Activated CD4-positive, alpha-beta T cell treated with anti-CD3 and anti-CD28 coated beads, Interleukin-2, amount 50 U/mL, for 24 hours (primary cell): ENCODE measurements at places on chromosomes 2 and 18.
A peak's percentile ranks its signal among the peaks of the same experiment; 100 is the strongest.

GRCh38 chr18:74669136-74669798, 71.6 kb downstream of the ZNF407 start:
- DNase-seq, result no peak

GRCh38 chr2:201194097-201194496, 11.2 kb downstream of the CASP10 start:
- no peak for DNase-seq

DNA sequence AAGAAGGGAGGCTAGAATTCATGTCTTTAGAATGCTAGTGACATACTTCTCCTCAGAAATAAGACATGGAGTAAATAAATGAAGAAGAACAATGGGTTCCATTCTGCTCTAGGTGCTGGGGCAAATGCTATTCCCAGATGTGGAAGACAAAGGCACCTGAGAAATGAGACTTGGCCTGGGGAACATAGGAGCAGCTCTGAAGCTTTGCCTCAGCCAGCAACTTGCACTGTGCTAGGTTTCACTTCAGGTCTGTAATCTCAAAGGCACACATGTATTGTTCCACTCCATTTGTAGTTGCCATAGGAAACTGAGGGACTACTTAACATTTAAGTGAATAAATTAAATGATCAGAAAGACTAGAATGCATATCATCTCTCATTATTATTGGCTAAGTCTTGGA, 538.9 kb upstream of the REG3G start:
- DNase-seq, result no peak

DNA sequence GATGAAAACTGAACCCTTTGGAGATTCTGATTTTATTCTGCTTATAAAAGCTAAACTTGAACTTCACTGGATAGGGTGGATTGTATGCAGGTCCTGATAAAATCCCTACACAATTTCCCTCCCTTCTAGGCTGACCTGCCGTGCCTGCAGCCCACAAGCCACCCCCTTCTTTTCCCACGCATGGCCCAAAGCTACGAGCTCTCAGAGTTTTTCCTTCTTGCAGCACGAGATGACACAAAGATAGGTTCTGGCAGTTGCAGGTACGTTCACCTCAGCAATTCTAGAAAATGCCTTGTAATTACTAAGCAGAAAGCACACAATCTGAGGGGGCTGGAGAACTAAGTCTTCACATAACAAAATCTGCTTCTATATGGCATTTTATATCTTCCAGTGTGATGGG, 110.6 kb upstream of the ATP8B1 start:
- DNase-seq, result no peak

DNA sequence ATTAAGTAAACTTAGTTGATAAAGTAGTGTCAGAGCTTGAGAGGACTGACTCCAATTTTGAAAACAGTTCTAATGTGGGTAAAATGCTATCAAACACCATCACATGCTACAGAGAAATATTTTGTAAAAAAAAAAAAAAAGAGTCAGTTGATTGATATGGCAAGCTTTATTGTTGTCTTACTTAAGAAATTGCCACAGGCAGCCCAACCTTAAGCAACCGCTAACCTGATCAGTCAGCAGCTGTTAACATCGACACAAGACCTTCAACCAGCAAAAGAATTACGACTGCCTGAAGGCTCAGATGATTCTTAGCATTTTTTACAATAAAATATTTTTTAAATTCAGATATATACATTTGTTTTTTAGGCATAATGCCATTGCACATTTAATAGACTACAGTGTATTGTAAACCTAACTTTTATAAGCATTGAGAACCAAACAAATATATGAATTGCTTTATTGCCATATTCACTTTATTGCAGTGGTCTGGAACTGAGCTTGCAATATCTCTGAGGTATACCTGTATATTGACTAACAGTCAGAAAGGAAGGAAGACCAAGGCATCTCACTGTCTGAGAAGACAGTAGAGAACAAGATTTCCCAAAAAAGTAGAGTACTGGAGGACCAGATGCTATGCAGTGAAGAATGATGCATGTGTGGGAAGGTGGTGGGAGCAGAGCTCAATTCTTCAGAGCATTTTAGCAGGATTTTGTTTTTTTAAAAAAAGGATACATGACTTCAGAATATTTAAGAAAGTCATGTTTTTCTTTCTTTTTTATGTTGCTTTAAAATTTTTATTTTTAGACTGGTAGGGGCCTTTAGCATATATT, 973.8 kb upstream of the GYPC start:
- no peak for DNase-seq

DNA sequence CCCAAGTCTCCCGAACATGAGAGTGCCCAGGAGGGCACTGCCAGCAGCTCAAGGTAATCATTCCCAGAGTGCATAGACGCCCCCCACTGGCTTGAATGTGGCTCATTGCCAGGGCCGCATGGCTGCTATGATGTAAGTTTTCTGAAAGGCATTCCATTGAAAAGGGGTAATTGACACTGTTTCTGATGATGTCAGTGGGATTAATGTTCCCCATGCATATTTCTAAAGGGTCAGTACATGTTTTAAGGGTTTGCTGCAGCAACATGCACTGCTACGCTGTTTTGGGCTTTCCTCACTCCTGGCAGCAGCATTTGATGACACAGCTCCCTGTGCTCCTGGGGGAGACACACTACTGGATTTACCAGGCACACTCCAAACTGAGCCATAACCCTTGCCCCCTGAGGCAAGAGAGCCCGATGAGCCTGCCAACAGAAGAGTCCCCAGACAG, 36.7 kb downstream of the KIAA2012 start:
- DNase-seq, result no peak

- DNase-seq, result no peak
Measured at GRCh38 chr2:127574656-127575055, 39.2 kb downstream of the MYO7B start.

DNA sequence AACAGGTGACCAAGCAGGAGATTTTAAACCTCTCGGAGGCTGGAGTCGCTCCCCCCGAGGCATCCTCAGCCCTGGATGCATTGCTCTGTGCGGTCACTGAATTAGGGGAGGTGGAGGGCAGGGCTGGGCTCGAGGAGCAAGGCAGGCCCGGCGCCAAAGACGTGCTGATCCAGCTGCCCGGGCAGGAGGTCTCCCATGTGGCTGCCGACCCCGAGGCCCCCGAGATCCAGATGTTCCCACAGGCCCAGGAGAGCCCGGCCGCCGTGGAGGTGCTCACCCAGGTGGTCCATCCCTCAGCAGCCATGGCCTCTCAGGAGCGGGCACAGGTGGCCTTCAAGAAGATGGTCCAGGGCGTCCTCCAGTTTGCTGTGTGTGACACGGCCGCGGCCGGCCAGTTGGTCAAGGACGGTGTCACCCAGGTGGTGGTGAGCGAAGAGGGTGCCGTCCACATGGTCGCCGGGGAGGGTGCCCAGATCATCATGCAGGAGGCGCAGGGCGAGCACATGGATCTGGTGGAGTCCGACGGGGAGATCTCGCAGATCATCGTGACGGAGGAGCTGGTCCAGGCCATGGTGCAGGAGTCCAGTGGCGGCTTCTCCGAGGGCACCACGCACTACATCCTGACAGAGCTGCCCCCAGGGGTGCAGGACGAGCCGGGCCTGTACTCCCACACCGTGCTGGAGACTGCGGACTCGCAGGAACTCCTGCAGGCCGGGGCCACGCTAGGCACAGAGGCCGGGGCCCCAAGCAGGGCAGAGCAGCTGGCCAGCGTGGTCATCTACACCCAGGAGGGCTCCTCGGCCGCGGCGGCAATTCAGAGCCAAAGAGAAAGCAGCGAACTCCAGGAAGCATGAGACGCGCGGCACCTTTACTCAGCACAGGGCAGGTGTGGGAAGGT, 145.1 kb downstream of the PTGR3 start:
- no peak for DNase-seq

DNA sequence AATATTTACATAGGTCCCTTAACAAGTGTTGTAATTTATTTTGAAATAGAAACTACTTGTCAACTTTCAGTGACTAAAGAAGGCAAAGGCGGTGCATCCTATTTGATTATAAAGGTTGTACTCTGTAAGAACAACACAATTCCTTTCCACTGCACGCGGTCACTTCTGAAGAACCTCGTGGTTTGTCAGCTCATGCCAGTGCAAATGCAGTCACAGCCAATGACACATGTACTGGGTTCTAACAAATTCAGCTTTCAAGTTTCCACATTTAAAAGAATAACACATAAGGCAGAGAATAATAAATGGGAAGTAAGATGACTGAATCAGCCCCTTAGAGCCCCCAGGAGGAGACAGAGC, 39.7 kb downstream of the CYB5A start:
- no peak for DNase-seq

DNA sequence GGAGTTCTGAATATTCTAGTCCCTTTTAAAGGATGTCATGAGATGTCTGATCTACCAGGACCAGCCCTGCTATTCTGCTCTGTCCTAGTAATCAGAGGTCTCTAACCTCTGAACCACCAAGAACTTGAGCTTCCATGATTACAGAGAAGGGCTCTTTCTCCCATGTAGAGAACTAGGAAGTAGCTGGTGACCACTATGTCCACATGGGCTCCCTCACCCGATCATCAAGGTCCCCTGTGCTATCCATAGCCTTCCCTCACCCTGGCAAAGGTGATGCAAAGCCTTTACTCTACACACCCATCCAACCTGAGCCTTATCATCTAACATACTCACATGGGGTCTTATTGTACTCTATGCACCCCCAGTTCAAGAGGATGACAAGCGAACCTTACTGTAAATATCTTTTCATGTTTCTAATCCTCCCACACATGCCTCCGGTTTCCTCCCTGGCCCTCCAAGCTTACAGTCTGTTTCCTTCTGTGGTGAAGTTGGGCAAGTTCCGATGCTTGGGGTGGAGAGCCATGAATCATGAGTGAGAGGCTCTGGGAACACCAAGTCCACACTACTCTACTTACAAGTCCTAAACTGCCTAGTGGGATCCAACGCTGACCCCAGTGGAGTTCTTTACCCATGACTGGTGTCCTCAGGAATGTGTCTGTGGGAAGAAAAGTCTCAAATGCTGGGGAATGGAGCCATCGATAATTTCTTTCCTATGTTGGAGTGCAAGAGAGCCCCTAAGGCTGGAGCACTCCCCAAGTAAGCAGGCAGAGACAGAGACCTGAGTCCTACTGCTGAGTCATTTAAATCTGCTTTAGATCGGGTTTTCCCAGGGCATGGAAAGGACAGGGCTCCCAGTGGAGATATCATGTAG, 73.3 kb upstream of the KLF7 start:
- no peak for DNase-seq

- DNase-seq, result peak; percentile 71
Measured at GRCh38 chr2:144183727-144184126, 336.2 kb downstream of the ZEB2 start.

GRCh38 chr18:12768625-12769024, 65.8 kb downstream of the PSMG2 start:
- DNase-seq, result no peak

GRCh38 chr2:171531836-171532450, 9.7 kb downstream of the CYBRD1 start:
- DNase-seq, result no peak

GRCh38 chr18:66729442-66730239, 125.8 kb upstream of the CDH19 start:
- no peak for DNase-seq

DNA sequence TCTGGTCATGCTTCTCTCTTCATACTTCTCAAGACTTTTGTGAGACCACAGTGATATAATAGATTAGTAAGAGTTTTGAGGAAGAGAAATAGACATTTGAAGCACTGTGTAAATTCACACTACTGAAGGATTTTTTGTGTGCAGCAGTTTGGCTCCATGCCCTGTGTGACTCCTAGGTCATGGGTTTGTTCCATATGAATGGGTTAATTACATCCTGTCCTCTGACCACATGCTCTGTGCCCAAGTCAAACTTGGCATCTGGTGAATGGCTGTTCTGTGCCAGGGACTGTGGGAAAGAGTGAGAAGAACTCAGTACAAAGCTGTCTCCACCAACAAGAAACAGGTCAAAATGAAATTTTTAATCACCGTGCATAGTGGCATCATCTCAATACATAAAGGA, 304.0 kb downstream of the LNPK start:
- no peak for DNase-seq

DNA sequence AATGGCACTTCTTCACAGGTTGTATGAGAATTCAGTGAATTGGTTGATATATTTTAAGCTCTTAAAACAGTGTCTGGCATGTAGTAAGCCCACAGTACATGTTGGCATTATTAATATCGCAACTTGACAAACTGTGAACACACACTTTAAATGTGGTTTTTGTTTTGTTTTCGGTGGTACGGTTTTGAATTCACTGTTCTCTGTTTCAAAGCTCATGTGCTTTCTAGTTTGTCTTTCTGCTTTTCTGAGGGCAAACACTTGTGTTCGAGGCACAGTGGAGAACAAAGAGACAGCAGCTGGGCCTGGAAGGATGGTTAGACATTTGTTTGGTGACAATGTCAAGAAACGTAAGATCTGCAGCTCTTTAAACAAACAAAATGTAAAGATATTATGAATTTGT, 276.5 kb upstream of the MC4R start:
- DNase-seq, result no peak

DNA sequence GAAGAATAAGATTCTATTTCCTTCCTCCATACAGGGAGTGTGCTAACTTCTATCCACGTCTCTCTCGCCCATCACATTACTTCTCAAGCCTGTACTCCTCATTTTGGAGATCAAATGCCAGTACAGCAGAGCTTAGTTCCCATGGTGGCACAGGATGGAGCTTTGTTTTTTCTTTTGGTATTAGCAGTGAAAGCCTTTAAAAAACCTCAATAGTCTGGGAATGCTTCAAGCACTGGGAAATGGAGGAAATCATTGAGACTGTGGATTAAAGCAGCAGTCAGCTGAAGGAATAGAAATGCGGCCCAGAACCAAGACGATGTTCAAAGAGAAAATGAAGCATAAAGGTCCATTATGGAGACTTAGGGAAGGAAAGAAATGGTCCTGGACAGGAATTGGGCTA, 102.3 kb downstream of the NRXN1 start:
- no peak for DNase-seq

GRCh38 chr2:129296806-129297205, 682.7 kb upstream of the RAB6C start:
- no peak for DNase-seq

DNA sequence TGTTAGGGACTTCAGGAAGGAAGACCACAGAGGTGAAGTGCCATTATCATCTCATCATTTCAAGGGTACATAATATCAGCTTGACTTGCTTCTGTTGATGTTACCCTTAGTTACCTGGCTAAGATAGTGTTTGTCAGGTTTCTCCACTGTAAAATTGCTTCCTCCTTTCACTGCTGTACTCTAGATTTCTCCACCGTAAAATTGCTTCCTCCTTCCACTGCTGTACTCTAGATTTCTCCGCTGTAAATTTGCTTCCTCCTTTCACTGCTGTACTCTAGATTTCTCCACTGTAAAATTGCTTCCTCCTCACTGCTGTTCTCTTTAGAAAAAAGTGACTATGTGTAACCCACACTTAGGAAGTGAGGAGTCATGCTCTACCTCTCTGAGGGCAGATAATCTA, 1460.3 kb downstream of the SUCLG1 start:
- no peak for DNase-seq

- no peak for DNase-seq
Measured at GRCh38 chr2:10325278-10326145, 22.8 kb downstream of the HPCAL1 start.

GRCh38 chr2:142586693-142587580, 290.5 kb upstream of the KYNU start:
- DNase-seq, result no peak

GRCh38 chr2:176140513-176141317, 10.6 kb upstream of the HOXD4 start:
- DNase-seq, result peak; percentile 55

GRCh38 chr2:167756446-167756845, 490.9 kb downstream of the STK39 start:
- no peak for DNase-seq
